CD4-positive, alpha-beta T cell treated with Interleukin-15 for 1 hour (primary cell): ENCODE measurements at places on chromosomes 11 and 22.
A peak's percentile ranks its signal among the peaks of the same experiment; 100 is the strongest.

- peak; percentile 40 for DNase-seq
Measured at GRCh38 chr22:17213976-17214375, 5.3 kb downstream of the ADA2 start.

- DNase-seq, result no peak
Measured at GRCh38 chr11:78560826-78561484, 13.7 kb downstream of the NARS2 start.

DNA sequence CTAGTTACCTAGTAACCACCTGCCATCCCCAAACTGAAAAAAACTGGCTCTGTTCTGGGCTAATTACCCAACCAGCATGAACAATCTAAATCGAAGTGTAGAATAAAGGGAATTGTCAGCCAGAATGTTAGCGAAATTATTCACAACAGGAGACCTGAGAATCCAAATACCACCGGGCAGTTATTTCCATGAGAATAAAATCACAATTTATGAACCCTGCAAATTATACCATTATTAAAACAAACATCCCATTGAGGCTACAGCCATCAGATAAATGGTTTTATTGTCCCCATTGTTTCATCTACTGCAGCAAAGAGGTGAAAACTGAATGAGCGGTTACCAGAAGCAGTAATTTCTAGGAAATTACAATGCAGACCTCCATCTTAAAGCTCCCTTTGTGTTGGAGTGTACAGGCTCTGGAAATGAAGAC is 21.7 kb downstream of the FAM168A start:
- DNase-seq, result no peak

DNA sequence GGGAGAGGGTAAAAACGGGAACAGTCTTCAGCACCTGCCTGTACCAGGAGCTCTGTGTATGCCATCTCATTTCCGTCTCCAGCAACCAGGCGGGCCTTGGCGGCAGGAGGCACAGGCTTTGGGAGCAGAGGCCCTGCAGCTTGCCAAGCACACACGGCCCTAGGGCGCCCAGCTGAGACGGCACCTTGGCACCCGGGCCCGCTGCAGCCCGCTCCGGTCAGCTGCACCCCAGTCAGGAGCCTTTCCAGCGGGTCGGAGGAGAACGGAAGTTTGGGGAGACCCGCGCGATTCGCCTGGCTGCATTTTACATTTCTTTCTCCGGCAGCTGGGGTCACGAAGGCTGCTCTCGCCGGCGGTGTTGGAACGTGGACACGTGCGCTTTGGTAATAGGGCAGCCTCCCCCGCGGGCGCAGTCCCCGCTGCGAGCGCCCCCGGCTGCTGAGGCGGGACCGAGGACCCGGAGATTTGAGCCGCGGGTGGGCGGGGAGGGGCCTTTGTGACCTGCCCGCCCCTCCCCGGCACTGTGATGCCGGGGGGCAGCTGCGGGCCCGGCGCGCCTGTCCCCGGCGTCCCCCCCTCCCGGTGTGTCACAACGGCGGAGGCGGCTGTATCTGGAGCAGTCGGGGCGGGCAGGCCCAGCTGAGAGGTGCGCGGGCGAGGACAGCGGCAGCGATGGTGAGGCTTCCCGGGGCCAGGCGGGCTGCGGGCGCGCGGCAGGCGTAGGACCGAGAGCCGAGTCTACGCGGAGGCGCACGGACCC is at the start of gene TUBA8:
TUBA8 (plus strand) TSS at position 616 of the 760 bp plus-strand sequence; CDS start at position 673, 57 bp downstream.
- no peak for DNase-seq

- DNase-seq, result no peak
Measured at GRCh38 chr11:108093128-108093904, 28.1 kb upstream of the ACAT1 start.
